ENCODE measurements at places on chromosomes 7 and 10. TPM values are rescaled to one million over a fixed set of nuclear protein-coding genes. Genes with fewer than 3 reads are reported as not detected.
A peak's percentile ranks its signal among the peaks of the same experiment; 100 is the strongest.

PLCE1 gene
- total RNA-seq, result 15.6 TPM

MACROH2A2 gene
- 19.2 TPM for total RNA-seq

DNA sequence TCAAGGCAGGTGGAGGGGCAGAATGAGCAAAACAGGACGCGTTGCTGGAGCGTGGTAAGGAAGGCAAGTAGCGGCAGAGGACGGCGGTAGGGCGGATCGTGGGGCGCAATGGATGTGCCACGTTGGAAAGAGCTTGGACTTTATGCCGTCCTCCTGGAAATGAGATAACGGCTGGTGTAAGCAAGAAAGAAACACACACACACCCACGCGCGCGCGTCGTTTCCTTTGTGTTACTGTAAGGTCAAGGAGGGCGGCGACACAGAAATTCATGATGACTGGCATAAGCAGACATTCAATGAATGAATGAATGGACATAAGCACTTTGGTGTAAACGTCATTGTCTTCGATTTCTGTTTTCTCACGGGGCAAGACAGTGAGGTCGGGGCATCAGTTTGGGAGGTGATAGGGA lies 683 bp upstream of the ENTPD7 start:
- peak overlapping the region; percentile 91 for H3K4me3 ChIP-seq
- no peaks in the 10 kb centered on the region for H3K27me3 ChIP-seq
- DNase-seq, result peak; percentile 34
- no peaks in the 10 kb centered on the region for H3K36me3 ChIP-seq
- H3K4me1 ChIP-seq, result peaks cover 6% of the 10 kb centered on the region
- H3K27ac ChIP-seq, result no peak overlapping the region

DNA sequence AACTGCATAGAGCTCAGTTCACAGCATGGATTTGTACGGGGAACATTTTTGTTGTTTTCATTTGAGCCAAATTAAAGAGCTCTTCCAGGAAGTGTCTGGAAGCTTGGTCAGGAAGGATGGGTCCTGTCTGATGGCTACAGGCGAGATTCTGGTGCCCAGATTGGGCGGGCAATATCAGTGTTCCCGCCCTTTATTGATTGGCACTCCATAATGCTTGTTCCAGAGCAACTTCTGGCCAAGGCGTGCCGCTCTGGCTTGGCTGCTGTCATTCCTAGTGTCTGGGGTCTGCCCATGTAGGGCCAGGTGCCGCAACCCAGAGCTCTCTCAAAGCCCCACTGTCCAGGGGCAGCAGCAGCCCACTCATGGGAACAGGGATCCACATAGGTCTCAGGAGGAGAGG lies 45.9 kb downstream of the RAMP3 start:
- H3K27ac ChIP-seq, result no peak overlapping the region
- no peaks in the 10 kb centered on the region for H3K4me1 ChIP-seq
- DNase-seq, result no peak
- H3K27me3 ChIP-seq, result no peaks in the 10 kb centered on the region
- H3K36me3 ChIP-seq, result no peaks in the 10 kb centered on the region

DNA sequence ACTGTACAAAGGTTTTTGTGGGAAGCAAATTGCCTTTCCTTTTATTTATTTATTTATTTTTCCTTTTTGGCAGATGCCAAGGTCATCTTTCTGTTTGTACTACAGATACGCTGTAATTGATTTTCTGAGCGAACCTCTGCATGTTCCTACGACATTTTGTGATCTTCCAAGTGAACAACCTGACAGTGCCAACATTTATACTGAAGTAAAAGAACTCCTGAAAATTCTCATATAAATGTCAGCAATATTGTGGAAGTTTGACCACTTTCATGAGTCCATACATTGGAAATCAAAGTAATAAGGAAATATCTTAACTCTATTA lies 86.8 kb upstream of the EEPD1 start:
- H3K27ac ChIP-seq, result no peak overlapping the region
- no peak for DNase-seq
- no peaks in the 10 kb centered on the region for H3K4me1 ChIP-seq
- no peak overlapping the region for H3K4me3 ChIP-seq
- H3K36me3 ChIP-seq, result no peaks in the 10 kb centered on the region
- no peaks in the 10 kb centered on the region for H3K27me3 ChIP-seq

GRCh38 chr10:131310551-131311401 lies 745 bp downstream of the TCERG1L start:
- H3K4me1 ChIP-seq, result peaks cover 4% of the 10 kb centered on the region
- no peak overlapping the region for H3K27ac ChIP-seq
- DNase-seq, result peak; percentile 54
- H3K4me3 ChIP-seq, result peak overlapping the region; percentile 25

DNA sequence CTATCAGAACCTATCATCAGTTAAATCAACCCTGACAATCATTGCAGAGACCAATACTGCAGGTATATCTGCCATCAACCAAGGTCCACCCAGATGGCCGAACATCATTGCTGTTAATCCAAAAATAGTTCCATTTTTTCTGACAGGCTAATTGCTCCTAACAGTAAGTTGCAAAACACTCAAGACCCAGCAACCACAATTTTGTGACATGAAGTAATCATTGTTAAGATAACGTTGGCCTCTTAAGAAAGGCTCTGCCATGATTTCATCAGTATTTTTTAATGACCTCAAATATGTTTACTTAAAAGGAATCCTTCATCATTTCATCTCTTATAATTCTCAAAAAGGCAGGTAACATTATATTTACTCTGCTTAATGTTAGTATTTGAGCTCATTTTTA lies 553.4 kb upstream of the POM121L12 start:
- H3K4me3 ChIP-seq, result no peak overlapping the region
- H3K4me1 ChIP-seq, result no peaks in the 10 kb centered on the region
- no peaks in the 10 kb centered on the region for H3K27me3 ChIP-seq
- no peaks in the 10 kb centered on the region for H3K36me3 ChIP-seq

DNA sequence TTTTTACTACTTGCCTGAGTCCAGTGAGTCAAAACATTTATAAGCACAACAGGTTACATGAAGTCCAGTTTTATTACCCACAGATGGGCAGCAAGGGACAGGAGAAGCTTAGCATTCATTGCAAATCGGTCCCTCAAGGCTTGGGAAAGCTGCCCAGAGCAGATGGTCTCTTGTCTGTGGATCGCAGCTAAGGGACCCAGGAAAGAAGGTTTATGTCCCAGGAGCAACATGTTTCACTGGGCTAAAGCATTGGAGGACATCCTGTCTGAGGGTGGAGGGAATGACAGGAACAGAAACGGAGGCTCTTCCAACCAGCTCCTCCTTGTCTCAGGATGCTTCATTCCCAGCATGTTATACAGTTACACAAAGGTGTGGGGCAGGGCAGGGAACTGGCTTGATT lies 39.3 kb downstream of the TRIM24 start:
- H3K4me3 ChIP-seq, result no peak overlapping the region
- H3K4me1 ChIP-seq, result no peaks in the 10 kb centered on the region
- DNase-seq, result no peak

- no peak overlapping the region for H3K4me3 ChIP-seq
- DNase-seq, result no peak
- H3K36me3 ChIP-seq, result no peaks in the 10 kb centered on the region
- peaks cover 17% of the 10 kb centered on the region for H3K4me1 ChIP-seq
- no peaks in the 10 kb centered on the region for H3K27me3 ChIP-seq
Measured at GRCh38 chr10:5553400-5554170, 28.8 kb downstream of the CALML3 start.

GRCh38 chr7:139767561-139767982 lies 10.2 kb downstream of the HIPK2 start:
- H3K4me3 ChIP-seq, result no peak overlapping the region
- no peaks in the 10 kb centered on the region for H3K36me3 ChIP-seq

DNA sequence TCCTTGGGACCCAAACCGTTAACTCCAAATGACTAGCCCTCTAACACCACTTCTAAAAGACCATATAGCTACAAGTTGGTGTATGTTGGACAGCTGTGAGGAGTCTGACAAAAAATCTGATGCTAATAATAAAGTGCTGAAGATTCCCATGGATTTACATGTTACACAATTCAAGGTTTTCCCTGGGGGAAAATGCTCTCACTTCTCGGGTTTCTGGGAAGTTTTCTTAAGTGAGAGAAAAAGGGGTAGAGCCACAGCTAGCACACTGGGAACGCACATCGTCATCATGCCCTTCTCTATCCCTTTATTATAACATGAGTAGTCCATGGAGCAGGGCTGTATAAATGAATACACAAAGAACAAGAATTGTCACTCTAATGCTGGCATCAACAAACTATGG lies 162.1 kb downstream of the CHCHD3 start:
- no peak for DNase-seq
- no peak overlapping the region for H3K4me3 ChIP-seq
- no peaks in the 10 kb centered on the region for H3K4me1 ChIP-seq
- no peaks in the 10 kb centered on the region for H3K36me3 ChIP-seq
- no peaks in the 10 kb centered on the region for H3K27me3 ChIP-seq

DNA sequence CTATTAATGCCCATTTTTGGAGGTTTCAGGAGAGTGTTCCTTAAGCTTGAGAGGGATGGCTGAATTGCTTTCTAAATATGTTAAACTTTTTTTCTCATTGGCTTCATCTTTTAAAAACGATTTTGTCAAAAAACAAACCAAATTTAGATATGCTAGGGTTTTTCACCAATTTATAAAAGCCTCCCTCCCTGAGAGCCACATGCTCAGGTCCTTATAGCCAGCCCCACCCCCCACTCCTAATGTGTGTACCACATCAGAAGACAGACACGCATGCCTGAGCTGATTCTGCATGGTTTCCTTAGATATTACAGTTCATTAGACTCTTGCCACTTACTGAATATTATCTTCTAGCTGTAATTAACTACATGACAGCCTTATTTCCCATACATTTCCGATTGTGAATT lies 2.0 kb downstream of the CUL1 start:
- peak; percentile 54 for DNase-seq
- H3K27me3 ChIP-seq, result no peaks in the 10 kb centered on the region
- no peak overlapping the region for H3K4me3 ChIP-seq
- H3K36me3 ChIP-seq, result no peaks in the 10 kb centered on the region
- H3K27ac ChIP-seq, result no peak overlapping the region

Measured in thyroid gland (tissue), 4 donors.